ENCODE measurements at places on chromosomes 6 and 20. TPM values are rescaled to one million over a fixed set of nuclear protein-coding genes. Genes with fewer than 3 reads are reported as not detected.

VSX1 gene
- total RNA-seq: not detected

TAP2 gene
- total RNA-seq: 11.4 TPM

MYLIP gene
- total RNA-seq: 6.8 TPM

MCM8 gene
- total RNA-seq: 3.9 TPM

Data from smooth muscle cell of the umbilical artery (primary cell).